ENCODE measurements at places on chromosomes 4 and X.

DNA sequence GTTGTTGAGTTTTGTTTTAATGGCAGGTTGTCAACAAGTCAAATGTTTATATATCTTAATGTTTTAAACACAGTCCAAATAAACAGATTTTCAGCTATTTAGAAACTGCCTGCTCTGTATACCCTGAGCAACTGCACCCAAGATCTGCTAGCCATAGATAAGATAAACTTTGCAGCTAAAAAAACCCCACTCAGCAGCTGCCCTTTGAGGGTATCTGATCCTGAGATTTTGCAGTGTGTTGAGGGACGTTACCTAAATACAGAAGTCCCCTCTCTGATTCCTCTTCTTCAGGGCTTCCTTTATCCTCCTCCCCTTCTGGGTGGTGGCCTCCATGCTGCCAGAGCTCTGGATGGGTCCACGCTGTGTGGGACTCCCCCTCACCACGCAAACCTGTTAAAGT, 11.0 kb upstream of the FGG start:
- DNase-seq, result no peak

- DNase-seq, result no peak
Measured at GRCh38 chr4:187432310-187432709, 563.3 kb upstream of the ZFP42 start.

- no peak for DNase-seq
Measured at GRCh38 chr4:17077105-17077504, 178.7 kb upstream of the LDB2 start.

GRCh38 chrX:51569561-51569960, 49.2 kb downstream of the CENPVL3 start:
- DNase-seq, result no peak

GRCh38 chr4:42070463-42070862, 80.1 kb downstream of the SLC30A9 start:
- DNase-seq, result no peak
